Naive thymus-derived CD8-positive, alpha-beta T cell (primary cell): ENCODE measurements at places on chromosomes 2 and 18.
A peak's percentile ranks its signal among the peaks of the same experiment; 100 is the strongest.

DNA sequence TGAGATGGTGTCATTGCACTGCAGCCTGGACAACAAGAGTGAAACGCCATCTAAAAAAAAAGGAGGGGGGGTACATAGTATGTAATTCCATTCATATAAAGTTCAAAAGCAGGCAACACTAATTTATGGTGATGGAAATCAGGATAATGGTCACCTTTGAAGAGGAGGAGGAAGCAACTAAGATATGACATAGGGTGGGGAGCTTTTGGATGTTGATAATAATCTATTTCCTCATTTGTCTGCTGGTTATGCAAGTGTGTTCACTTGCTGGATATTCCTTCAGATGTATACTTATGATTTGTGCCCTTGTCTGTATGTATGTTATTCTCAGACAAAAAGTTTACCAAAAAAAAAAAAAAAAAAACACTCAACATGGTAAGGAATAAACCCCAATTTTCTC lies 28.6 kb upstream of the ATIC start:
- DNase-seq = no peak

- DNase-seq = no peak
These were observed 75.9 kb downstream of the SLC66A2 start for GRCh38 chr18:79875531-79875919.

DNA sequence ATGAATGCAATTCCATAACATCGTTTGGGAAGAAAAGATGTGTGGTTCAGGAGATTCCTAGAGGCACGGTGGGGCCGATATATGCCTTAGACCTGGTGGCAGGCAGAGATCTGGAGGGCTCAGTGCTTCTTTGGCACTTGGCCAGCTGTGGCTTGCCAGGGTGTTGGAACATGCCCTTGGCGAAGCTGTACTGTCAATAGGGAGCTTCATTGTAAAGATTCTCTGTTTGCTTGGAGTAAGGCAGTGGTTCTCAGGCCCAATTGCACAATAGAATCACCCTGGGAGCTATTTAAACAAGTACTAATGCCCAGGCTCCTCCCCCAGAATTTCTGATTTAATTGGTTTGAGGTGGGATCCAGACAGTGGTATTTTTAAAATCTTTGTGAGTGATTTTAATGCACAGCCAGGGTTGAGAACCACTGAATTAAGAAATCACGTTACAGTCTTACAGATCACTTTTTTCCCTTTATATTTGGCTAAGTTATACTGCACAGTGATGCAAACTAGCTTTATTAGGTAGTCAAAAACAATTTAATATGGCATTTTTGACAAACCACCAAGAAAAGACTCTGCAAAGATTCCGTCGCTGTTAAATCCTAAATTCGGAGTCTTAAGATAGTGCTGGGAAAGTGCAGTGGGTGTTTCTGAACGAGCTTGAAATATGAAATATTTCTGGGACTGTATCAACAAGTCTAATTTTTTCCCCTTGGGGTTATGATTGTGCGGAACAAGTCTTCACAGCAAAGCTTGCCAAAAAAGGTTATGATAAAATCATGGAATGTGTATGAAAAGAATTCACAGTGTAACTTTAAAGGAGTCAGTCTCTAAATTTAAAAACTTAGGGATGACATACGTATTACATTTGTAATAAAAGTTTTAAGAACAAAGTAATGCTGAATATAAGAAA lies 78.0 kb downstream of the CRIM1 start:
- no peak for DNase-seq

- DNase-seq = peak; percentile 21
These were observed 16.9 kb downstream of the TGIF1 start for GRCh38 chr18:3466872-3467271.

GRCh38 chr2:168534926-168535325 lies 78.9 kb downstream of the CERS6 start:
- DNase-seq = no peak

GRCh38 chr2:237631007-237631785 lies 3.8 kb downstream of the LRRFIP1 start:
- no peak for DNase-seq

DNA sequence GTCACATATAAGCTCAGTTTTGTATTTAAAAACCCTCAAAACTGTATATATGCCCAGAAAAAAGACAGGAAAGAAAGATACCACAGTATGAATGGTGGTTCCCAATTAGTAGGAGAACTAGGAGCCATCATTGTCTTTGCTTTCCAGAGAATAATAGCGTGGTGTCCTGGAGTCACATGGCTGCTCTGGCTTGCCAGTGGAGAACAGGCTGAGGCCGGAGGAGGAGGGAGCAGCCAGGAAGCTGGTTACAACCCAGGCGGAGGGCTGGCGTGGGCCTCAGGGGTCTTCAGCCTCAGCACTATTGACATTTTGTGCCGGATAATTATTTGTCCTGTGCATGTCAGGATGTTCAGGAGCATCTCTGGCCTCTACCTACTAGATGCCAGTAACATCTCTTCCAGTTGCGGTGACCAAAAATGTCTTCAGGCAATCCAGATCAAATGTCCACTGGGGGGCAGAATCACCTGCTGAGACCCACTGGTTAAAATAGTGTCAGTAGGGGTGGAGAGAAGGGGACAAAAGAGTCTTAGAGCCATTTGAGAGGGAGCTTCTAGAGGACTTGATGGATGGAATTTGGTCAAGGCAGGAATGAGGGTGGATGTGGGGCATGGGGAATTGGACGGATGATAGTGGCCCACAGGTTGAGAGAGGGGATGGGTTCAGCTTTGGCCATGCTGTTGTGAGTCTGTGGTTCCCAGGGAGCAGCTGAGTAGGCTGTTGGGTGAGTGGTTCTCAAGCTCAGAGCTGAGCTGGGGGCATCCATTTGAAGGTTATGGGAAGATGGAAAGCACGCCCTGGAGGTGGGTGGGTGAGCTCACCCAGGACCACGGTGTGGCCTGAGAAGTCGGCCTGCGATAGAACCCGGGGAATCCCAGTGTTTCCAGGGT lies 144.9 kb downstream of the AGAP1 start:
- no peak for DNase-seq

DNA sequence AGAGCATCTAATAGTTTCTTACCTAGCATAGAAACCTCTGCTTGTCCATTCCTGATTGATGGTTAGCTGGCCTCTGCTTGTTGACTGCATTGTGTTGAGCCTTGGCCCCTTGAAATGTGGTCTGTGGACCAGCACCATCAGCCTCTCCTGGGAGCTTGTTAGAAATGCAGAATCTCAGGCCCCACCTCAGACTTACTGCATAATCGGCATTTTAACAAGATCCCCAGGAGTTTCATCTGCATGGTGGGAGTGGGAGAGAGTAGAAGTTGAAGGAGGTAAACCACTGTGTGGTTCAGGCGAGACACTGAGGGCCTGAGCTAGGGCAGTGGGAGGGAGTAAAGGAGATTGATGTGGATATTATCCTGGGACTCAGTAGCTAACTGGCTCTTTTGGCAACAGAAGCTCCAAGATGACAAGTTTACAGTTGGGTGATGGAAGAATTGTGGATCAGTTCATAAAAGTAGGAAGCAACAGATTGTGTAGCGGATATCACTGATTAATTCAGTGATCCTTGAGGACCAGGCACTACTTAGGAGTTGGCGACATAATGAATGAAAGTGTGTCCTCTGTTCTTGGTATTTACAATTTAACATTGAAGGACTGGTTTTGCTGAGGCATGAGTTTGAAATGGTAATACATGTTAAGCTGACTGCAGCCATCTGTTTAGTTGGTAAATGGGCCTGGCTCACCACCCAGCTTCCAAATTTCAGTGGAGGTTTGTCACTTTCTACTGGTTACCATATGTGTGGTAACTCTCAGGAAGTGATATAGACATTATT lies 20.9 kb downstream of the PHLPP1 start:
- no peak for DNase-seq

DNA sequence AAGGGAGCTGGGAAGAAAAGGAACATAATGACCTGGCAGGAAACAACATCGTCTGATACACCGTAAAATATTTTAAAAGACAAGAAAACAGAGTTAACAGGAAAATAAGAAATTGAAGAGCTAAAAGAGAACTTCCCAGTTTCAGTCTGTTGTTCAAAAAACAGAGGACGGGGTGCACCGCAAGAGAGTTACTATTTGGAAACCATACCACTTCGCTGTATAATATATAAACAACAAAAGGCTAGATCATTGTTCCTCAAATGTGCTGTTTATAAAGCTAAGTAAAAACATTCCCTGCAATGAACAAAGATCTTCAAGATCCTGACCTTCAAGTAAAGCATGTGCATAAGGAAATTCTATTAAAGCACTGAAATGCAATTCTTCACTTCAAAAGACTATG lies 2.1 kb downstream of the PPP3R1 start:
- DNase-seq = no peak

DNA sequence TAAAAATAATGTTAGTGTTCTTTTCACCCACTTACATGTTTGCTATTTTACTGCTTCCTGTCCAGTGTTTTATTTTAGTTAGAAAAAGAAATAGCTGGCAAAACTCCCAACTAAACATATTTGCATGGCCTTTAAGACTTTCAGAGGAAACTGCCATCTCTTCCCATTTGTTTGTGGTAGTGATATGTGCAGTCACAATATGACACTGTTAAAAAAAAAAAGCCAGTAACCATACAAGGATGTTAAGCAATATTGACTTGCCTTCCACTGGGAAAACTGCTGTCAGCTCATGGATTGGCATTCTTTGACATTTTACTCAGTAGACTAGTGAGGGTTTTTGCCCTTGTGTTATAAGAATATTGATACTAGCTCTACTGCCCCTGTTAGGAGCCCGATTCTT lies 29.1 kb downstream of the XIRP2 start:
- no peak for DNase-seq
